ENCODE measurements at places on chromosomes 1 and 21. TPM values are rescaled to one million over a fixed set of nuclear protein-coding genes. Genes with fewer than 3 reads are reported as not detected.

GRCh38 chr1:182460550-182460951 lies 10.6 kb downstream of the RGSL1 start:
- no peak for DNase-seq

- no peak for DNase-seq
These were observed 39.8 kb downstream of the VPS26C start for GRCh38 chr21:37227071-37228002.

- no peak for DNase-seq
These were observed 9.6 kb downstream of the ESPN start for GRCh38 chr1:6434186-6434585.

Gene RIPK4
- polyA plus RNA-seq, result 7.0 TPM

GRCh38 chr1:187477103-187477502 lies 648.4 kb downstream of the PLA2G4A start:
- DNase-seq, result no peak
